Activated CD4-positive, alpha-beta T cell treated with anti-CD3 and anti-CD28 coated beads for 48 hours (primary cell): ENCODE measurements at places on chromosomes 12 and 14.

DNA sequence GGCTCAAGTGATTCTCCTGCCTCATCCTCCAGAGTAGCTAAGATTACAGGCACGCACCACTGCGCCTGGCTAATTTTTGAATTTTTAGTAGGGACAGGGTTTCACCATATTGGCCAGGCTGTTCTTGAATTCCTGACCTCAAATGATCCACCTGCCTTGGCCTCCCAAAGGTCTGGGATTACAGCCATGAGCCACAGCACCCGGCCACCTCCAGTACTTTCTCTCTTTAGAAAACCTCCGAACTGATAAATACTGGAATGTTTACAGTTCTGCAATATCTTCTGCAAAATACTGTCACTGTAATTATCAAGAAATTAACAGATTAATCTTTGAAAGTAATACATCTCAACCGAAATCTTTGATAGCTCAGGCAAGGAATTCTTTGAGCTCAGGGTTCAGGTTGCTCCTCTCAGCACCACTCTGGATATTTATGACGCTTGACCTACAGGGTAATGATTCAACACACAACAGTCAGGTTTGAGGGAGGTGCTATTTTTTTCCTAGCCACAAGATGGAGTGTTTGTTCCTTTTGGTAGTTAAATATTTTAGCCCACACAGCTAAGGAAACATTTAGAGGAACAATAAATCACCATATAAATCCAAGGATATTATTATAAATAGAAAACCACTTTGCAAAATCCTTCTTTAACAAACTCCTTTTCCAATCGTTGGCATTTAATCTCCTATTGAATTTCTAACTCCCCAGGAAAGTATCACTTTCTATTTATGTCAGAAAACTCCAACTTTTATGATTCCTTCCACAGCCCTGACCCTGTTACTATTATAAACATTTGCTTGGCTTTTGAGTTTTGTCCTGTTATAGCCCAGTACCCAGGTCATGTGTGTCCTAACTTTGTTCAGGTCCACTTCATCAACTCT, 48.6 kb upstream of the GTF2A1 start:
- no peak for DNase-seq

GRCh38 chr14:43356979-43357545, 1150.0 kb downstream of the FSCB start:
- no peak for DNase-seq

DNA sequence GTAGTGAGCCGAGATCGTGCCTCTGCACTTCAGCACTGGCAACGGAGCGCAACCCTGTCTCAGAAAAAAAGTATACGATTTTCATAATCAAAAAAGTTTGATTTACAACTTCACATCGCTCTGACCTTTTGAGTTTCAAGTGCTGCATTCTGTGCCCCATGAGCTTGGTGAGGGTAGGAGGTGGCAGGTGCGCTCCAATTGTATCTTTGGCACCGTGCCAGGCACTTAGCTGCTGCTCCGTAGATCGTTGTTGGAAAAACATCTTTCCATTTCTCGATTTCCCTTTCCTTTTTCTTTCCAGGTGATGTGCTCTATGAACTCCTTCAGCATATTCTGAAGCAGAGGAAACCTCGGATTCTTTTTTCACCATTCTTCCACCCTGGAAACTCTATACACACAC, 203.7 kb downstream of the ETV6 start:
- no peak for DNase-seq

GRCh38 chr14:76456200-76456599, 80.3 kb downstream of the ESRRB start:
- DNase-seq = peak; percentile 64

GRCh38 chr12:123966596-123966995, 6.0 kb downstream of the CCDC92 start:
- no peak for DNase-seq

GRCh38 chr12:174124-174523, 39.8 kb downstream of the SLC6A12 start:
- no peak for DNase-seq

DNA sequence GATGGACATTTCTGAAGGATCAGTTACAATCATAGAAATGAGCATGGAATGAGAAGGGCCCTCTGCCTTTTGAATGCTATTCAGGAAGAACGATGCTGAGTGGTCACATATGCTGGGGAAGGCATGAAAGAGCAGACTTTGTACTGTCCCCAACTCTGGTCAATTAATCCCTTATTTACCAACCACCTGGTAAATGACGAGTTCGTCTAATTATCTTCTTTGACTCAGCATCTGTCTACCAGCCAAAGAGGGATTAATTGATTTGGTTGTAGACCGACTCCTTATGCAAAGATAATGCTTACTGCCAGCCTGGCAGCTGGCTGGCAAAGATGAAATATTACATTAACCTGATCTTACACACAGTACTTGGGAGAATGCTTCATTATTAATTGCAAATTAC, 152.2 kb downstream of the CHST11 start:
- DNase-seq = no peak

- DNase-seq = no peak
These were observed 114.7 kb downstream of the PRMT8 start for GRCh38 chr12:3605692-3606091.

- no peak for DNase-seq
These were observed 168.3 kb upstream of the SYT1 start for GRCh38 chr12:78696267-78696666.
